Central memory CD8-positive, alpha-beta T cell (primary cell): ENCODE measurements at places on chromosomes 6 and 20.

- DNase-seq: no peak
- H3K27me3 ChIP-seq: no peaks in the 10 kb centered on the region
- no peak overlapping the region for H3K27ac ChIP-seq
- no peaks in the 10 kb centered on the region for H3K36me3 ChIP-seq
- H3K4me3 ChIP-seq: no peak overlapping the region
- H3K4me1 ChIP-seq: no peaks in the 10 kb centered on the region
Measured at GRCh38 chr6:167664678-167665660, 161.7 kb upstream of the AFDN start.

DNA sequence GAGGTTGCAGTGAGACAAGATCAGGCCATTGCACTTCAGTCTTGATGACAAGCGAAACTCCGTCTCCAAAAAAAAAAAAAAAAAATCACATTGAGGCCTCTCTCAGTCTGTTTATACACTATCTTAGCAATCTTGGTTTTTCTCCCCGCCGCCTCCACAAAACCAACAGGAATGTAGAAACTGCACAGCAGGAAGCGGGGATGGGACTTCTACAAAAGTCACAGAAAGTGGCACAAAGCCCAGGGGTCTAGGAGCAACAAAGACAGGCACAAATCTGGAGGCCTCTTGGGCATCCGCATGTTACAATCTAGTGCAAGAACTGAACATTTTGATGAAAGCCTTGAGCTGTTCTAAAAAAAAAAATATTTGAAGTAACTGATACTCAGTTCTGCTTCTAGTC lies 48.6 kb downstream of the KDM1B start:
- no peak overlapping the region for H3K4me3 ChIP-seq
- DNase-seq: no peak
- H3K27ac ChIP-seq: no peak overlapping the region
- no peaks in the 10 kb centered on the region for H3K27me3 ChIP-seq
- H3K4me1 ChIP-seq: no peaks in the 10 kb centered on the region

GRCh38 chr20:22449188-22449973 lies 135.0 kb downstream of the FOXA2 start:
- no peaks in the 10 kb centered on the region for H3K27me3 ChIP-seq
- no peak overlapping the region for H3K4me3 ChIP-seq
- no peaks in the 10 kb centered on the region for H3K4me1 ChIP-seq
- no peak overlapping the region for H3K27ac ChIP-seq
- DNase-seq: no peak

GRCh38 chr6:137492289-137493217 lies 1.6 kb downstream of the OLIG3 start:
- H3K4me3 ChIP-seq: peak overlapping the region; percentile 54
- H3K27ac ChIP-seq: no peak overlapping the region
- H3K4me1 ChIP-seq: peaks cover 47% of the 10 kb centered on the region
- peaks cover 17% of the 10 kb centered on the region for H3K36me3 ChIP-seq

GRCh38 chr20:38338849-38339520 lies 7.3 kb upstream of the LBP start:
- peaks cover 50% of the 10 kb centered on the region for H3K27me3 ChIP-seq
- no peak overlapping the region for H3K4me3 ChIP-seq
- DNase-seq: no peak
- no peaks in the 10 kb centered on the region for H3K4me1 ChIP-seq
- no peaks in the 10 kb centered on the region for H3K36me3 ChIP-seq
- no peak overlapping the region for H3K27ac ChIP-seq
